Stromal cell of bone marrow (primary cell): ENCODE measurements at places on chromosomes 4 and X.

GRCh38 chrX:108993909-108994308, 257.5 kb upstream of the IRS4 start:
- no peak for DNase-seq

DNA sequence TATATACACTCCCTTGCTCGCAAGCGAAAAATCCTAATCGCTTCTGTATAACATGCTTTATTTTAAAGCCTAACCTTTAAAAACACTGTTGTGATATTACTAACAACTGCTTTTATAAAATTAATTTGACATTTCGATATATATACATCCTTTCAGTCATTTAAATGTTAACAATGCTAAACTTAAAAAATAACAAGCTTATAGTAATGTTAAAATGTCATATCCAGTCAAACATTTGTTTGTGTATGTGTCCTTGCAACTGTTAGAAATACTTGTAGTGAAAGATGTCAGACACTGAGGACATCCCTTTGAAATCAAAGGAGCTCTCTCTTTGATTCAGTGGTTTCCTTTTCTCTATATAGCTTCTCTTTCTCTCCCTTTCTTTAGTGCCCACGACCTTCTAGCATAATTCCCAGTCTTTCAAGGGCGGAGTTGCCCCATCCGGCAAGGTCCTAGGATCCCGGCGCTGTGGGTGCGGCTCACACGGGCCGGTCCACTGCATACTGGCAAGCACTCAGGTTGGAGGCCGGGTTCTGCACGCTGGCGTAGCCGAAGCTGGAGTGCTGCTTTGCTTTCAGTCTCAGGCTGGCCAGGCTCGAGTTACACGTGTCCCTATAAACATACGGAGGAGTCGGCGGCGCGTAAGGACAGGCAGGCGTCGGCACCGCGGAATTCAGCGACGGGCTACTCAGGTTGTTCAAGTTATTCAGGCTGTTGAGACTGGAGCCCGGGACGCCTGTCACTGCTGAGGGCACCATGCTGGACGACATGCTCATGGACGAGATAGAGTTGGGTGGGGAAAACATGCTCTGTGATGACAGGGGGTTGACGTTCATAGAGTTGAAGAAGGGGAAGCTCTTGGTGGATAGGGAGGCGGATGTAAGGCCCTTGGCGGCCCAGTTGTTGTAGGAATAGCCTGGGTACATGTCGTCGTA, 5.0 kb downstream of the PITX2 start:
- DNase-seq: no peak

- DNase-seq: peak; percentile 47
Measured at GRCh38 chrX:78455901-78456300, 128.5 kb upstream of the CYSLTR1 start.

DNA sequence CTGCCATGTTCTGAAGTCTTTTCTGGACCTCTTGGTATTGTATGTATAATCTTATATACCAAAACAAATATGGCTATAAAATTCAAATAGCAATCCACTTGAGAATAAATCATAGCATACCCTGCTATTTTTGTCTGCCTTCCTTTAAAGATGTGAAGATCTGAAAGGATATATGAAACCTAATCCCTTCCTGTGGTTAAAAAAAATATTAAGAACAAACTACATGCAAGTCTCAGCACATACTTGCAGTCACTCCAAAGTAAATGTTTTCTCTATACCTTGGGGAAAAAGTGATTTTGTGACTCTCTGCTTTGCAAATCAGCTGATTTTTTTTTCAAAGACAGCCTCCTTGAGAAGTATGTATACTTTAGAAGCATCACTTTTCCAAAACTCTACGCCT, 322.9 kb downstream of the ANKRD50 start:
- no peak for DNase-seq
